Activated B cell treated with CpG ODN at 0.5 μM for 24 hours (primary cell): ENCODE measurements at places on chromosomes 16 and 17. TPM values are rescaled to one million over a fixed set of nuclear protein-coding genes. Genes with fewer than 3 reads are reported as not detected.

The CACNG5 gene
- total RNA-seq: not detected in 2 replicates

- DNase-seq: no peak
Measured at GRCh38 chr16:87464691-87465300, 28.0 kb downstream of the ZCCHC14 start.

DNA sequence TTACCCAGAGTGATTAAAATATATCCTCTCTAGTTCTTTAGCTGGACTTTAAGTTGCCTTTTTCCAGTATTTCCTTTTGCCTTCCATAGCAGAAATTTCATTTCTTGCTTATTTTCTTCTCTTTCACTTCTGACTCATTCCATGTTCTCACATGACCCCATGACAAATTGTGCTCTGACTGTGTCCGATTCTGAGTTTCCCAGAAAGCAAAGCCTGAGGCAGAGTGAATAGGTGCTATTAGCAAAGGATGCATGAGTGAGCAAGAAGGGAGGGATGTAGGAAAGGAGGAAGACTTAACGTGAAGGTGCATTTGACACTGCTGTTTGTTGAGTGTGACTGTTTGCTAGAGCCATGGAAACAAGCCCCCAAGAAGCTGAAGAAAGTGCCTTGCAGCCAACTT lies 82.6 kb upstream of the CNTNAP4 start:
- DNase-seq: no peak

The BMERB1 gene
- total RNA-seq: 7.1 TPM in 2 replicates

- DNase-seq: no peak
Measured at GRCh38 chr17:27106347-27106981, 187.4 kb upstream of the WSB1 start.

DNA sequence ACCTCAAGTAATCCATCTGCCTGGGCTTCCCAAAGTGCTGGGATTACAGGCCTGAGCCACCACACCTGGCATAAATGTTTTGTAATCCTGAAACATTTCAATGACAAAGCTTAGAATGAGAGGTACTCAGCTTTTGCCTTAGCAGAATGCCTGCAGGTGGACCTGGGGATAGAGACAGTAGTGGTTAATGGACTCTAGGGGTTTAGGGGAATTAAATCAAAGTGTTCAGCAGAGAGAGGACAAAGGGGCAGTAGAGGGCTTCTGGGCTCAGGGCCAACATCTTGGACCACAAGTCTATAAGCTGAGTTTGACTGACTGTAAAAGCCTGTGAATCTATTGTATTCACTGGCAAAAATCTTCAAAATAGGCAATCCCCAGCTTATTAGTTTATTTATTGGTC lies 36.0 kb upstream of the MED13 start:
- DNase-seq: no peak

DNA sequence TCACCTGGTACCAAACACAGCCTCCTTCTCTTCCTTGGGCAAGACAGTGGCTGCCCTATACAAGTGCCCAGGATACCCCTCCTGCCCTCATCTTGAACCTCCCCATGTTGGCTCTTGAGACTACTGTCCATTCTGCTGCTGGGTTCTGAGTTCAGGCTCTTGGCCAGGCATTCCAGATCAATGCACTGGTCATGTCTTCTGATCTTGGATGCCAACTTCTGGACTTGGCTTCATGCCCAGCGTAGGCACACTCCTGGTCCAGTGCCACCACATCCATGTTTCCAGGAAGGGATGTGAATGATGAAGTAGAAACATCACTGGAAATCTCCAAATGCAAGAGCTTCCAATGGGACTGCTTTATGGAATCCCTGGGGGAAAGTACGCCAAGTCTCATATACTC lies 51.5 kb downstream of the DYNLRB2 start:
- no peak for DNase-seq
